PC-9 (cell line): ENCODE measurements at places on chromosomes 1 and 21. TPM values are rescaled to one million over a fixed set of nuclear protein-coding genes. Genes with fewer than 3 reads are reported as not detected.

Gene PDE9A
- total RNA-seq: 8.4 and 9.4 TPM in 2 replicates

- no peaks in the 10 kb centered on the region for H3K27me3 ChIP-seq
- peaks cover 9% of the 10 kb centered on the region for H3K4me1 ChIP-seq
- peak; percentile 81 for DNase-seq
- peak overlapping the region; percentile 97 for H3K4me3 ChIP-seq
Measured at GRCh38 chr21:34887725-34888568, 161.2 kb downstream of the RUNX1 start.

- H3K36me3 ChIP-seq: no peaks in the 10 kb centered on the region
- H3K27me3 ChIP-seq: no peaks in the 10 kb centered on the region
- no peak overlapping the region for H3K4me3 ChIP-seq
- no peaks in the 10 kb centered on the region for H3K4me1 ChIP-seq
Measured at GRCh38 chr1:47951026-47951425, 46.2 kb downstream of the TRABD2B start.

DNA sequence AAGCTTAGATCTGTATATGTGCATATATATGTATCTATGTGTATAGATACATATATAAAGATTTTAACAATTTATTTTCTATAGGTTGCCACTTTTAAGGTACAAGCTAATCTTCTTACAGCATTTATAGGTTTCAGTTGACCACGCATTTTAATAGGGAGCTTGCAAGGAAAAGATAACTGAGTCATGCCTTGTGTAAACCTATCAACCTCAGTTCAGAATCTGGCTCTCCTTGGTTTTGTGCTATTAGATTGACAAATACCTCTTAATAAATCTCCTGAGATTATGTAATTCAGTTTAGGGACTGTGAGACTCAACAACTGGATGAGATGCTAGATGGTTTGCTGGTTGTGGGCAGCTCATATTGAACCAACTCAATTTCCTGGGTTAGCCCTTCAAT is 114.7 kb upstream of the SERBP1 start:
- H3K4me3 ChIP-seq: no peak overlapping the region
- H3K27ac ChIP-seq: no peak overlapping the region
- DNase-seq: no peak
- no peaks in the 10 kb centered on the region for H3K36me3 ChIP-seq

DNA sequence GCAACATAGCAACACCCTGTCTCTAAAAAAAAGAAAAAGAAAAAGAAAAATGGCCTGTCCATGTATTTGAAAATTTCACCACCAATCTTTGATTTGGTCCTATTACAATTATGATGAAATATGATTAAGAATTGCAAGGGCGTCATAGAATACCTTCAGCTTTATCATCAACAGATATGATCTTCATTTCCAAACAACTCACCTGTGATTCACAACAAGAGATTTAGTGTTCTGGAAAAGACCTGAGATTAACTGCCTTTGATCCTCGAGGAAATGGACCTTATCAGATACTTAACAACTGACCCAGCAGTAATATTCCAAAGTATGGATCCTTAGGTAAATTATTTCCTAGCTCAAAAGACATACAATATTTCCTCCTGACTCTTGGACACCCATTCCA is 3.5 kb upstream of the GSTM4 start:
- H3K27me3 ChIP-seq: no peaks in the 10 kb centered on the region
- peaks cover 50% of the 10 kb centered on the region for H3K4me1 ChIP-seq
- H3K27ac ChIP-seq: peak overlapping the region; percentile 71
- H3K4me3 ChIP-seq: no peak overlapping the region
- H3K36me3 ChIP-seq: no peaks in the 10 kb centered on the region

DNA sequence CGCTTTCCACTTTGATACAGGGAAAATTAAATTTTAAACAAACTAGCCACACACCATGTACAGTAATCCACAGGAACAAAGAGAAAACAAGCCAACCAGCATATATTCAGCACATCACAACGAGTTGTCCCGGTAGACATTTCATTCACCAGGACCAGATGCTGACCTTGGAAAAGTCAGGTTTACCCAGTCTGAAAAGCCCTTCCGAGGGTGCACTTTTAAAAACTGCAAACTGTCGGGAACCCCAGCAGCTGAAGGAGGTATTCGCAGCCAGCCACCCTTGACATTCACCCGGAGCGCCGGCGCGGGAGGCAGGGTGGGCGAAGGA is 1.2 kb downstream of the MCOLN3 start:
- 0 out of 2 replicates have a peak, but pooled peaks cover 3% of the 10 kb centered on the region for H3K4me1 ChIP-seq
- H3K36me3 ChIP-seq: no peaks in the 10 kb centered on the region
- no peaks in the 10 kb centered on the region for H3K27me3 ChIP-seq
- no peak overlapping the region for H3K4me3 ChIP-seq

Gene SELE
- not detected in 2 replicates for total RNA-seq

Gene TRIM46
- 6.0 and 6.2 TPM in 2 replicates for total RNA-seq

- DNase-seq: no peak
- H3K27me3 ChIP-seq: no peaks in the 10 kb centered on the region
- H3K27ac ChIP-seq: no peak overlapping the region
- no peak overlapping the region for H3K4me3 ChIP-seq
Measured at GRCh38 chr1:39269349-39269748, 64.9 kb downstream of the MACF1 start.

DNA sequence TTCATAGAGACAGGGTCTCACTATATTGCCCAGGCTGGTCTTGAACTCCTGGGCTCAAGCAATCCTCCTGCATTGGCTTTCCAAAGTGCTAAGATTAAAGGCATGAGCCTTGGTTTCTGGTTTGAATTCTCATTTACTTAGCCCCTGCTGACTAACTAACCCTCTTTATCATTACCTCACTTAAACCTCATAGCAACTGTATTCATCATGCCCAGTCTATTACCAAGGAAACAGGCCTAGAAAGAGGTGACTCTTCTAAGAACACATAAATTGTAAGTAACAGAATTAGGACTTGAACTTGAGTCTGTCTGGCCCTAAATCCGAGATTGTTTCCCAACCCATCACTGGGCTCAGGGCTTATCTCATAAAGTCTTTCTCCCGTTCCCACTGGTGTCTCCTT is 44.2 kb downstream of the TMEM53 start:
- H3K27me3 ChIP-seq: no peaks in the 10 kb centered on the region
- peaks cover 44% of the 10 kb centered on the region for H3K4me1 ChIP-seq
- DNase-seq: no peak
- no peak overlapping the region for H3K4me3 ChIP-seq

GRCh38 chr1:234216116-234216703 is 157.0 kb upstream of the COA6 start:
- H3K27ac ChIP-seq: no peak overlapping the region
- no peak overlapping the region for H3K4me3 ChIP-seq
- peaks cover 13% of the 10 kb centered on the region for H3K4me1 ChIP-seq
- DNase-seq: no peak

Gene MMP23B
- total RNA-seq: 4.6 and 4.9 TPM in 2 replicates

GRCh38 chr1:202967684-202968281 is 726 bp upstream of the CYB5R1 start:
- DNase-seq: no peak
- H3K27ac ChIP-seq: no peak overlapping the region
- H3K4me1 ChIP-seq: peaks cover 16% of the 10 kb centered on the region
- peaks cover 4% of the 10 kb centered on the region; the same call in 1 of the 2 replicates for H3K36me3 ChIP-seq
- peak overlapping the region; percentile 99; the same call in 1 of the 2 replicates for H3K4me3 ChIP-seq

Gene LRRC7
- total RNA-seq: not detected in 2 replicates

DNA sequence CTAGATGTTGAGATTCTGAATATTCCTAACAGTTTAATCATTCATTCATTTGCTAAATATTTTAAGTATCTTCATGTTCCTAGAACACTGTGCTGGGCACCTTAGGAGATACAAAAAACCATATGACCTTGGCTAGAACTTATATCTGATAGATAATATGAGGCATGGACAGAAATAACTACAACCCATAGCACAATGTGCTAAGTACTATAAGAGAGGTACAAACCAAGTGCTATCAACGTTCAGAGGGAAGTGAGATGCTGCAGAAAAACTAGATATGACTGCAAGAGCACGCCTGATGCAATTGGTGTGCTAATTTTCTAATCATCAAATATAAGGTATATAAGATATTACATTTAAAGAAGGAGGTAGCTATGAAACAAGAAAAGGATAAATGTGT is 10.7 kb downstream of the NMNAT2 start:
- DNase-seq: no peak
- H3K27me3 ChIP-seq: no peaks in the 10 kb centered on the region
- H3K4me1 ChIP-seq: peaks cover 22% of the 10 kb centered on the region
- H3K27ac ChIP-seq: no peak overlapping the region
- H3K4me3 ChIP-seq: no peak overlapping the region

Gene FNDC10
- 5.4 and 7.8 TPM in 2 replicates for total RNA-seq

Gene NBL1
- 32.5 and 36.9 TPM in 2 replicates for total RNA-seq

DNA sequence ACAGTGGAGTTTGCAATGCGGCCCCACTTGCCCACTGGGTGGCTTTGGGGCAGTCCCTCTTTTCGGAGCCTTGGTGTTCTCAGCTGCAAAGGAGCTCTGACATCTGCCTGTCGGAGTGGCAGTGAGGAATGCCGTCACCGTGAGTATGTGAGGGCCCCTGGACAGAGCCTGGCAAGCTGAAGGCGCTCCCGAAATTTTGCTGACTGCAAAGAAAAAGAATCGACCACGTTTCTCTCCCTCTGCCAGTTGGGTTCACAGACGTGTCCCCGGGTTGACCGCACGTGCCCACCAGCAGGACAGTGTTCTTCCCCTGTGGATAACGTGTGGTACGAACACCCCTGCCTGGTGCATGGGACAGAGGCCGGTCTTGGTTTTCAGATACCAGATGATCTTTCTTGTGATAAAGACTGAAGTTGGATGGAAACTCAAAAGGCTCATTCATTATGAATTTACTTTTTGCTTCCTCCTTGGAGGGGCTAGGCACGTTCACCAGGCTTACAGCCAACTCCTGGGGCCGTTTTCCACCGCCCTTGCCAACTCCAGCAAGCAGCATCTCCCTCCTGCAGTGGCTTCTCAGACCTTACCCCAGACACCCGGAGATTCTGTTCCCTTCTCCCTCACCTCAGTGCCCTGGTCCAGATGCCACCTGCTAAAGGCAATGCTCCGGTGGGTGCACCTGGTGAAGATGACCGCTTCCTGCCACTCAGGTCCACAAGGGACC is 29.7 kb downstream of the ECE1 start:
- H3K36me3 ChIP-seq: no peaks in the 10 kb centered on the region
- DNase-seq: no peak
- H3K27ac ChIP-seq: peak overlapping the region; percentile 96; the same call in 1 of the 2 replicates
- peaks cover 26% of the 10 kb centered on the region for H3K4me1 ChIP-seq
- no peaks in the 10 kb centered on the region for H3K27me3 ChIP-seq

Gene OR2G3
- not detected in 2 replicates for total RNA-seq

DNA sequence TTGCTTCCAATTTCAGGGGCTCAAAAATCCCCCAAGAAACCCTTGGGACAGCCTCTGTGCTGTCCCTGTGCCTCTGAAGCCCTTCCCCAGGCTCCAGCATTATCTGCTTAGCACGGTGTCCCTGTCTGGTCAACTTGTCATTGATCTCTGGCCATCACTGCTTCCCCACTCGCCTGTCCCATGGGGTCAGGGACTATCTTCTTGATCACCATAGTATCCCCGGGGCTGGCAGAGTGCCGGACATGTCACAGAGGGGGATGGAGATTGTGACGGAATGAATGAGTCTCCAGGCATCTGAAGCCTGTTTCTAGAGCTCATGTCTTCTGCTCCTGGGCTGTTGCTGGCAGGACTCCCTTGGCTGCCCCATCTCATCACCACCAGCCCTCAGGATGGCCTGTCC is 99.4 kb upstream of the VAMP3 start:
- H3K27ac ChIP-seq: no peak overlapping the region
- no peaks in the 10 kb centered on the region for H3K4me1 ChIP-seq
- H3K4me3 ChIP-seq: no peak overlapping the region
- no peaks in the 10 kb centered on the region for H3K36me3 ChIP-seq

Gene ADAMTS4
- total RNA-seq: 0.08 TPM in 1 of 2 replicates, not detected in the other

Gene GPR3
- 0.98 and 1.2 TPM in 2 replicates for total RNA-seq

- no peak overlapping the region for H3K4me3 ChIP-seq
- peaks cover 15% of the 10 kb centered on the region for H3K4me1 ChIP-seq
- H3K27me3 ChIP-seq: no peaks in the 10 kb centered on the region; the same call in 1 of the 2 replicates
- no peak for DNase-seq
- no peak overlapping the region for H3K27ac ChIP-seq
- no peaks in the 10 kb centered on the region for H3K36me3 ChIP-seq
Measured at GRCh38 chr1:229385853-229386456, 43.1 kb upstream of the CCSAP start.

- H3K36me3 ChIP-seq: no peaks in the 10 kb centered on the region
- DNase-seq: no peak
- H3K4me3 ChIP-seq: no peak overlapping the region
- no peaks in the 10 kb centered on the region for H3K27me3 ChIP-seq
- no peaks in the 10 kb centered on the region for H3K4me1 ChIP-seq
Measured at GRCh38 chr1:216820345-216820744, 97.1 kb upstream of the ESRRG start.

GRCh38 chr1:226872437-226872836 is 2.0 kb downstream of the PSEN2 start:
- peaks cover 61% of the 10 kb centered on the region for H3K4me1 ChIP-seq
- no peak overlapping the region for H3K27ac ChIP-seq
- DNase-seq: no peak
- H3K4me3 ChIP-seq: peak overlapping the region; percentile 83; the same call in 1 of the 2 replicates

DNA sequence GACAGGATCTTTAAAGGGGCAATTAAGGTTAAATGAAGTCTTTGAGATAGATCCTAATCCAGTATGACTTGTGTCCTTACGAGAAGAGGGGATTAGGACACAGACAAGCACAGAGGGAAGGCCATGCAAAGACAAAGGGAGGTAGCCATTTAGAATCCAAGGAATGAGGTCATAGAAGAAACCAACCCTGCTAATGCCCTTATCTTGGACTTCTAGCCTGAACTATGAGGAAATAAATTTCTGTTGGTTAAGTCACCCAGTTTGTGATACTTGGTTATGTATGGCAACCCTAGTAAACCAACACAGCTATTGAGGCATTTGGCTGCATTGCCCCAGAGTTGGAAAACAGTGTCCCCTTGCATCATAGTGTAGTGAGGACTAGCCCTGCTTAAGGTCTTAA is 121.3 kb downstream of the MAST2 start:
- H3K4me3 ChIP-seq: no peak overlapping the region
- no peaks in the 10 kb centered on the region for H3K27me3 ChIP-seq
- no peaks in the 10 kb centered on the region for H3K36me3 ChIP-seq
- H3K4me1 ChIP-seq: peaks cover 23% of the 10 kb centered on the region
- peak; percentile 43 for DNase-seq

GRCh38 chr21:18499761-18500376 is 96.3 kb upstream of the TMPRSS15 start:
- H3K27ac ChIP-seq: no peak overlapping the region
- no peak for DNase-seq
- H3K36me3 ChIP-seq: no peaks in the 10 kb centered on the region
